ENCODE measurements at places on chromosomes 11 and 22.

GRCh38 chr11:127334466-127334865, 333.9 kb upstream of the KIRREL3 start:
- H3K27ac ChIP-seq = no peak overlapping the region
- H3K27me3 ChIP-seq = no peaks in the 10 kb centered on the region
- no peaks in the 10 kb centered on the region for H3K4me1 ChIP-seq

DNA sequence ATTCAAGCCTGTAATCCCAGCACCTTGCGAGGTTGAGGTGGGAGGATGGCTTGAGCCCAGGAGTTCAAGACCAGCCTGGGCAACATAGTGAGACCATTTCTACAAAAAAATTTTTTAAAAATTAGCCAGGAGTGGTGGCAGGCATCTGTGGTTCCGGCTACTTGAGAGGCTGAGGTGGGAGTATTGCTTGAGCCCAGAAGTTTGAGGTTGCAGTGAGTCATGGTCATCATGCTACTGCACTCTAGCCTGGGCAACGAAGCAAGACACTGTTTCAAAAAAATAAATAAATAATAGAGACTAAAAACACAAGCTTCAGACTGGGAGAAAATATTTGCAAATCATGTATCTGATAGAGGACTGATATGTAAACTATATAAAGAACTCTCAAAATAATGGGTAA, 33.2 kb downstream of the BTBD10 start:
- DNase-seq = no peak
- H3K4me3 ChIP-seq = no peak overlapping the region
- no peaks in the 10 kb centered on the region for H3K4me1 ChIP-seq
- H3K27ac ChIP-seq = no peak overlapping the region
- no peaks in the 10 kb centered on the region for H3K27me3 ChIP-seq

DNA sequence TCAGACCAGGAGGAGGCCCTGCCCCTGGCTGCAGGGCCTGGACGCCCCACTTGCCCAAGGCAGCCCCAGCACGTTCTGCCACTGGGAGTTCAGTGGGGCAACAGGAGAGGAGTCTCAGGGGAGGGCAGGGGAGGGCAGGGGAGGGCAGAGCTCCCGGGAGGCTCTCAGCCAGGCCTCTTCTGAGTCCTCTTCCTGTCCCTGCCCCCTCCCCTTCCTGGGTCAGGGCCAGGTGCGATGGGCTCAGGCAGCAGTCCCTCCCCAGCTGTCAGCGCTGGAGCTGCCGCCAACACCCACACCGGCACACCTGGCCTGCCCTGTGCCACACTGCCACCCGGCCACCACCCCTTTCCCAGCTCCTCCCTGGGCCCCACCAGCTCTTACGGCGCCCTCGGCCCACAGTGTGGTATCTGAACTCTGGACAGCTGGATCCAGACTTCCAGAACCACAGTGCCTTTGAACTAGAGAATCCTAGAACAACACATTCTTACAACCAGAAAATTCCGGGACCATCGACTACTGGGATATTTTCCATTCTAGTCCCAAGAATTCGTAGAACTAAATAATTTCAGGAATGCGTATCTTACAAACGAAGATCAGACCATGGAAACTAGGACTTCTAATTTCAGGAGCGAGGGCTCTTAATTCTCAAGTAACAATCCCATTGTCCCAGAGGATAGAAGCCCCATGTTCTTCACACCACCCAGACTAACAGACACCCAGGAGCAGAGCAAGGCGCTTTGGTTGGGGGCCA, 21.8 kb downstream of the RPL3 start:
- peaks cover 47% of the 10 kb centered on the region for H3K4me1 ChIP-seq
- no peaks in the 10 kb centered on the region for H3K27me3 ChIP-seq
- no peaks in the 10 kb centered on the region for H3K36me3 ChIP-seq
- H3K4me3 ChIP-seq = peak overlapping the region; percentile 22
- H3K27ac ChIP-seq = peak overlapping the region; percentile 64

- peak overlapping the region; percentile 100 for H3K27ac ChIP-seq
- H3K4me1 ChIP-seq = peaks cover 56% of the 10 kb centered on the region
- no peak for DNase-seq
- H3K4me3 ChIP-seq = peak overlapping the region; percentile 98
- H3K27me3 ChIP-seq = peaks cover 4% of the 10 kb centered on the region
These were observed 2.6 kb downstream of the EWSR1 start for GRCh38 chr22:29270475-29271271.

- no peaks in the 10 kb centered on the region for H3K36me3 ChIP-seq
- no peak overlapping the region for H3K4me3 ChIP-seq
- H3K4me1 ChIP-seq = peaks cover 21% of the 10 kb centered on the region
- no peak overlapping the region for H3K27ac ChIP-seq
- no peaks in the 10 kb centered on the region for H3K27me3 ChIP-seq
- no peak for DNase-seq
These were observed 11.1 kb downstream of the GDPD5 start for GRCh38 chr11:75514596-75514995.

GRCh38 chr11:132161403-132162078, 791.1 kb downstream of the NTM start:
- peaks cover 13% of the 10 kb centered on the region for H3K27me3 ChIP-seq
- DNase-seq = no peak
- peaks cover 8% of the 10 kb centered on the region for H3K4me1 ChIP-seq
- no peak overlapping the region for H3K27ac ChIP-seq

- peaks cover 7% of the 10 kb centered on the region for H3K36me3 ChIP-seq
- no peaks in the 10 kb centered on the region for H3K27me3 ChIP-seq
- H3K27ac ChIP-seq = no peak overlapping the region
- no peak overlapping the region for H3K4me3 ChIP-seq
- H3K4me1 ChIP-seq = no peaks in the 10 kb centered on the region
- no peak for DNase-seq
These were observed 6.9 kb upstream of the TUBA8 start for GRCh38 chr22:18103527-18104269.

- peaks cover 29% of the 10 kb centered on the region for H3K4me1 ChIP-seq
- H3K36me3 ChIP-seq = no peaks in the 10 kb centered on the region
- DNase-seq = no peak
- H3K27ac ChIP-seq = no peak overlapping the region
- peaks cover 14% of the 10 kb centered on the region for H3K27me3 ChIP-seq
- no peak overlapping the region for H3K4me3 ChIP-seq
These were observed 143.6 kb upstream of the SYT13 start for GRCh38 chr11:45429719-45430118.

GRCh38 chr11:70867281-70868047, 384.9 kb downstream of the SHANK2 start:
- DNase-seq = no peak
- H3K36me3 ChIP-seq = no peaks in the 10 kb centered on the region
- no peak overlapping the region for H3K4me3 ChIP-seq
- H3K27me3 ChIP-seq = no peaks in the 10 kb centered on the region

DNA sequence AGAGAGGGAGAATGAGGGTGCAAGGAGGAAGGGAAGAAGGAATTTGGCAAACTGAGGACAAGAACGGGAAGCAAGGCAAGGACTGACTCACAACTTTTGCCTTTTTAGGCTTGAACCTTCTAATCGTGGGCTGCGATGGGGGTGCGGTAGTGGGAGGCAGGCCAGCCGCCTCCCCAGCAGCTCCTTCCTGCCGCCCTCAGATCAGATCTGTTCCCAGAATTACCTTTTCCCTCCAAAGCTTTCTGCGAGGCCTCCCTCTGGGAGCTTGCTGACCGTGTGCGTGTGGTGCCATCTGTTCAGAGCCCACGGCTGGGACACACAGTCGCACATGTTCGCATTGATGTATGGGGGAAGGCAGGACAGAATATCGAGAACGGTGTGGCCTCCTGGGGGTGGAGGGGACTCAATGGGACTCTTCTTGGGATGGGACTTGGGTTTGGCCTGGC, 86.9 kb upstream of the PARVA start:
- H3K36me3 ChIP-seq = no peaks in the 10 kb centered on the region
- peak; percentile 43 for DNase-seq
- H3K4me3 ChIP-seq = no peak overlapping the region
- peaks cover 10% of the 10 kb centered on the region for H3K4me1 ChIP-seq

- no peak overlapping the region for H3K27ac ChIP-seq
- H3K27me3 ChIP-seq = peaks cover 23% of the 10 kb centered on the region
- no peaks in the 10 kb centered on the region for H3K36me3 ChIP-seq
- H3K4me3 ChIP-seq = no peak overlapping the region
These were observed 14.2 kb downstream of the BMAL1 start for GRCh38 chr11:13291800-13292199.

GRCh38 chr11:70650075-70650909, 252.0 kb downstream of the CTTN start:
- H3K36me3 ChIP-seq = no peaks in the 10 kb centered on the region
- peaks cover 3% of the 10 kb centered on the region for H3K27me3 ChIP-seq
- DNase-seq = peak; percentile 84
- peaks cover 1% of the 10 kb centered on the region for H3K4me1 ChIP-seq
- no peak overlapping the region for H3K4me3 ChIP-seq
